Activated CD4-positive, alpha-beta T cell treated with anti-CD3 and anti-CD28 coated beads, Interleukin-2, amount 50 U/mL, for 4 hours (primary cell): ENCODE measurements at places on chromosomes 16 and 17.

- no peak for DNase-seq
Observed at GRCh38 chr17:66466840-66467367, 164.5 kb downstream of the PRKCA start.

- peak; percentile 28 for DNase-seq
Observed at GRCh38 chr17:21029036-21029435, 13.8 kb downstream of the USP22 start.

GRCh38 chr16:30766206-30766932 lies 4.2 kb downstream of the RNF40 start:
- DNase-seq, result no peak

DNA sequence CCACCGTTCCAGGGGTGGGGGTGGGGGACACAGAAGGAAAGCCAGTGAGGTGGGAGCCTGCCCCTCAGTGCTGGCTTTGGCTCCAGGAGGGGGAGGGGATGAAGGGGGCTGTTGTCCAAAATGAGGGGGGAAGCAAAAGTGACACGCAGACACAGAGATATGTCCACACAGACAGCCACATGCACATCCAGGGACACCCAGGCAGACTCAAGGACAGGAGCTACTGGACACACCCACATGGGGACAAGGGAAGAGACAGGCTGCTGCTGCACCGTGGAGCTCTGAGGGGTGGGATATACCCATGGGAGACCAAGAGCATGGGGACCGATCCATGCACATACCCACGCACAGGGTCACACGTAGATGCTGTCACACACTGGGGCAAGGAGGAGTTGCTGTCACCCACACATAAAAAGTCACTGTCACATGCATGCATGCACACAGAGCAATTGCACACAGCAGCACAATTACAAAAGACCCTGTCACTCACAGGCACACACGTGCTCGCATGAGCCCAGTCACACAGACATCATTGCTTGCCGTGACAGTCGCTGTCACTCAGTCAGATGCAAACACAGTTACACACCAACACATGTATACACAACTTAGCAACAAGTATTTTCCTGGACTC lies 1.3 kb downstream of the THRA start:
- DNase-seq, result no peak

DNA sequence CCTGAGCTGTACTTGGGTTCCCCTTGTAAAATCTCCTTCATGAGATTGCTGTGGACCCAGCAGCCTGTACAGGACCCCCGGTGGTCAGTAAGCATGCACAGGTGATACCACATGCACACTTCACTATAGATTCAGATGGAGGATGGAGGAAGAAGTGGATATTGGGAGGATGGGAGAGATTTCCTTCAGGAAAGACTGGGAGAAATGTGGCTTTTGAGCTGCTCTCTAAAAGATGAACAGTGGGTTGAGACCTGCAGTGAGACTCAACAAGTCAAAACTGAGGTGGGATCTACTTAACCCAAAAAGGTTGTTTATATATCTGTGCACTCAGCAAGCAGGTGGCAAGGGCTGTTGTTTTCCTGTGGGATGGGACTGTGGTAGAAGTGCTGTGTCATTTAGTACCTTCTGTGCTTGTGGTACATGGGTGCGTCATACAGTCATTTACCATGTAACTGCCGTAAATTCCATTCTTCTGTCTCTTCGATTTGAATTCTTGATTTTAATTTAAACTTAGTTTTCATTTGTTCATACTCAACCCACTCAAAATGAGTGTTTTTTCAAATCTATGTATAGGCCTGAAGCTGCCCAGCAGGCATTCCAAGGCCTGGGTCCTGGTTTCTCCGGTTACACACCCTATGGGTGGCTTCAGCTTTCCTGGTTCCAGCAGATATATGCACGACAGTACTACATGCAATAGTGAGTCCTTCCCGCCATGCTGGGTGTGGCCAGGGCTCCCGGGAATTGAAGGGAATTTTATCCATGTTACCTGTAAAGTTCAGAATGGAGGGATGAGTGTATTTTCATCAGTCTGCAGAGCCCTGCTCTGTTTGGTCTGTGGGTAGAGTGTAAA lies 6.9 kb downstream of the HERPUD1 start:
- peak; percentile 12 for DNase-seq

GRCh38 chr16:1787322-1788094 lies 4.7 kb downstream of the NUBP2 start:
- DNase-seq, result no peak

GRCh38 chr17:1803280-1803679 lies 26.4 kb downstream of the SMYD4 start:
- DNase-seq, result no peak

GRCh38 chr16:5642436-5642835 lies 544.8 kb upstream of the EEF2KMT start:
- no peak for DNase-seq

- DNase-seq, result no peak
Observed at GRCh38 chr17:79305768-79306423, 231.3 kb downstream of the ENGASE start.

DNA sequence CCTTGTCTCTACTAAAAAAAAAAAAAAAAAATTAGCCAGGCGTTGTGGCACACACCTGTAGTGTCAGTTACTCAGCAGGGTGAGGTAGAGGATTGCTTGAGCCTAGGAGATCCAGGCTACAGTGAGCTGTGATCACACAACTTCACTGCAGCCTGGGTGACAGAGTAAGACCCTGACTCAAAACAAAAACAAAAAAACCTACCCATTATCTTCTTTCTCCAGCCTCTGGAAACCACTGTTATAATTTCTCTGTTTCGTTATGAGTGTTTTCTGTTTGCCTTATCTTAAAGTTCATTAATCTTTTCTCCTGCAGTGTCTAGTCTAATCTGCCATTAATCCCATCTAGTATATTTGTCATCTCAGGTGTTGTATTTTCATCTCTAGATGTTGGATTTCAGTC lies 18.6 kb upstream of the CLTC start:
- no peak for DNase-seq

- no peak for DNase-seq
Observed at GRCh38 chr17:36859003-36859300, 78.3 kb upstream of the LHX1 start.

GRCh38 chr17:80584176-80584905 lies 39.7 kb downstream of the RPTOR start:
- no peak for DNase-seq

GRCh38 chr16:85733839-85734170 lies 17.1 kb downstream of the C16orf74 start:
- no peak for DNase-seq

- DNase-seq, result no peak
Observed at GRCh38 chr17:30238003-30238344, 2.5 kb upstream of the SLC6A4 start.

GRCh38 chr16:50268352-50268751 lies 2.0 kb downstream of the ADCY7 start:
- no peak for DNase-seq

GRCh38 chr17:57739402-57740234 lies 5.5 kb downstream of the CCDC182 start:
- DNase-seq, result no peak

DNA sequence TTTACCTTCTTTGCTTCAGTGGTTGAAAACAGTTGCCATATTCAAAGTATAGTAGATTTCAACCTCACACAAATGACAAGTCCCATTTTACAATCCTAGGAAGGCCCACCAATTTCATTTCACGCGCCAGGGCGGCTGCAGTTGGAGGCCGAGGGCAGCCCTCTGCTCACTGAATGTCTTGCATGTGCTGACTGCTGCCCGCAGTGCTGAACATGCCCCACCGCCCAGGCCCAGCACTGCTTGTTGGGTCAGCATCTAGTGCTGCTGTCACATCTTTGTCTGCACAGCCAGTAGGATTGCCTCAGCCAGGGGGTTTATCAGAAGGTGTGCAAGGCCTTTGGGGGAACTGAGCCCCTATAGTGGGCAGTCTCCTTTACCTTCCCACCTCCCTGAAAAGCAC lies 11.5 kb downstream of the SMCR8 start:
- no peak for DNase-seq

GRCh38 chr17:48002266-48002915 lies 31.5 kb downstream of the CDK5RAP3 start:
- DNase-seq, result no peak

- no peak for DNase-seq
Observed at GRCh38 chr17:11287791-11288190, 46.8 kb downstream of the SHISA6 start.

DNA sequence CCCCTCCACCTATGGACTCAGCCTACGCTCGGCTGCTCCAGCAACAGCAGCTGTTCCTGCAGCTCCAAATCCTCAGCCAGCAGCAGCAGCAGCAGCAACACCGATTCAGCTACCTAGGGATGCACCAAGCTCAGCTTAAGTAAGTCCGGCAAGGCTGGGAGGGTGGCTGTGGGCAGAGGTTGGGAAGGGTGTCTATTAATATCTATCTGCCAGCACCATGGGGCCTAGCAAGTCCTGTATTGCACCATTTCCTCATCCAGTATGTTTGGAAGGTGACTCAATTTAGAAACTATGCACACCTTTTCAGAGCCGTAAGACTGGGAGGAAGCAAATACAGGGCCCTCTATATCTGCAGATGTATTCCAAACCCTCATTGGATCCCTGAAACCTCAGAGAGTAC lies 45.0 kb upstream of the ARHGAP44 start:
- no peak for DNase-seq

GRCh38 chr17:37506678-37507077 lies 17.0 kb downstream of the DUSP14 start:
- no peak for DNase-seq

- no peak for DNase-seq
Observed at GRCh38 chr16:15054357-15055140, 1.3 kb downstream of the NTAN1 start.

DNA sequence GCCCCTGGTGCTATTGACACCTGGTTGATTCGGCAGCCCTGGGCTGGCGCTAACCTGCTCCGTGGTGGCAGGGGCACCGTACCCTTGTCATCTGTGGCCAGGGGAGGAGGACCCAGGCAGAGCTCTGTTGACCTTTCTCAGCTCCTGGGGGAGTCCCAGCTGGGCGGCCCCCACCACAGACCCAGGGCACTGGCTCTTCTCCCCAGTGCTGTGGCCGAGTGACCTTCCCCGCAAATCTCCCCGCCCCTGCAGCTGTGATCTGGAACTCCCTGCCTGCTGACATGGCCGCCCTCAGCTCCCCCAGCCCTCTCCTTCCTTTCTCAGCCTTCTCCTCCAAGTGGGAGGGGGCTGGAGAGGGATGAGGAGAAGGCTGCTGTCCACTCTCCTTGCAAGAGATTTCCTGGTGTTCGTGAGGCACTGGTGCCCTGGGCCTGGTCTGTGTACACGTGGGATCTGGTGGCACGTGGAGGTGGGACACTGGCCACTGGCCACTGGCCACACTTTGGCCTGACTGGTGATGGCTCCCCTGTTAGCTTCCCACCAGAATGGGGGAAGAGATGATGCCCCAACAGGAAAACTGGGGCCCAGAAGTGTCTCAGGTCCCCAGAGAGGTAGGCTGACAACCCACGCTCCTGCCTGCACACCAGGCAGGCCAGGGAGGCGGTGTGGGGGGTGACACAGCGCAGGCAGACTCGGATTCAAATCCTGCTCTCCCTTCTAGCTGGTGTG lies 8.2 kb downstream of the FMNL1 start:
- DNase-seq, result no peak

GRCh38 chr16:30430428-30430970 lies 669 bp upstream of the DCTPP1 start:
- no peak for DNase-seq

DNA sequence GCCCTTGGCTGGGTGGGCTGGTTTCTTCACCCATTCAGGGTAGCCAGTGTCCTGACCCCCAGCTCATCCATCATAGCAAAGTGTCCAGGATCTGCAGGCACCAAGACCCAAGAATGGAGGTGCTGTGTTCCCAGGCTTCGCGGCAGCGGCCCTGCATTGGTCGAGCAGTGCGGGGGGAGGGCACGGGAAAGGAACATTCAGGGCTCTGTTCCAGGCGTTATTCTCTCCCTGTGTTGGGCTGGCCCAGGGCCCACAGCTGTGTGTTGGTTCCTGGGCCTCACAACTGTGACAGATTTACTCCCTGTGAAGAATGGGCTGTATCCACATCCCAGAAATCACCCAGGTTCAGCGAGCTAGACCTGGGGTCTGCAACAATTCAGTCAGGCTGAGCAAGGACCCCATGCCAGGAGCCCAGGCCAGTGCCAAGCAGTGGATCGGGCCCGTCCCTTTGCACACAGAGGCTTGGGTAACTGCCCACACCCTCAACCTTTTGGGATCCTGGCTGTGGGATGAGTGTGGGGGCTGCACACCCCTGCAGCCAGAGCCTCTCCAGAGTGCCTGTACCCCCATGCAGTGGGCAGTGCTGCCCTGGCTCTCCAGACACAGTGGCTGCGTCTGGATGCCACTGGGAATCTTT lies 10.0 kb downstream of the GPT2 start:
- DNase-seq, result no peak

DNA sequence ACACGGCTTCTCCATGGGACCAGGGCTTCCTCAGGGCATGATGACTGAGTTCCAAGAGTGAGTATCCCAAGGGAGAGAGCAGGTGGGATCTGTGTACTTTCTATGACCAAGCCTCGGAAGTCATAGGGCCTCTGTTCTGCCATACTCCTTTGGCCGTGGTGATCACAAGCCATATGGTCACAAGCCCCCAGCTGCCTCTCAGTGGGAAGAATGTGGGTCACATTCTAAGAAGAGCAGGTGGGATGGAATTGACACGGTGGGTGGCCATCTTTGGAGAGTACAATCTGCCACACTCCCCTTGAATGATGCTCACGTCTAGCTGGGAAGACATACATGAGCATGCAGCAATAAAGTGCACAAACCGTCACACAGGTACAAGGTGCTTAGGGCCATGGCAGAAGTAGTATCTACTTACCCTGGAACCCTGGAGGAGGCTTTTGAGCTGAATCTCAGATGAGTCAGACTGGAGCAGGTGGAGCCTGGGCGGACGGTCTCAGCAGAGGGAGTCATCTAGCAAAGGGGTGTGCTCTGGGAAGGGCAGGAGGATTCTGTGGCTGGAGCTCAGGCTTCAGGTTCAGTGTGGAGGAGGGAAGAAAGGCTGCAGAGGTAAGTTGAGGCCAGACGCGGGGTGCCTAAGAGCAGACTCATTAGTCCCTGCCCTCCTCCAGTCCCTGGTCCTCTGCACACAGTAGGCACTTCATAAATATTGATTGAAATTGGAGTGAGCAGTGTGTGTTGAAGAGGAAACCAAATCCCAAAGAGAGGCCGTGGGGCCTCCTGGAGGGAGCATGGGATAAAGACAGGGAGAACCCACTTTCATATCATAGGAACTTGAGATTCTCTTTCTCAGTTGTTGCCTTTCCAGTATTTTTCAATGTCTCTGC lies 26.6 kb downstream of the GOSR2 start:
- DNase-seq, result no peak

- no peak for DNase-seq
Observed at GRCh38 chr16:21159281-21159951, 942 bp downstream of the LDAF1 start.

- DNase-seq, result no peak
Observed at GRCh38 chr17:44093231-44093900, 22.8 kb downstream of the G6PC3 start.
